ENCODE measurements at places on chromosomes 16 and 17.

- no peak overlapping the region for H3K27ac ChIP-seq
- no peaks in the 10 kb centered on the region for H3K36me3 ChIP-seq
- no peak for DNase-seq
- no peaks in the 10 kb centered on the region for H3K4me1 ChIP-seq
Measured at GRCh38 chr17:17425591-17425990, 51.2 kb upstream of the MED9 start.

- H3K4me1 ChIP-seq = peaks cover 33% of the 10 kb centered on the region
- H3K36me3 ChIP-seq = no peaks in the 10 kb centered on the region
- peak overlapping the region; percentile 55 for H3K27ac ChIP-seq
- no peak for DNase-seq
- H3K27me3 ChIP-seq = no peaks in the 10 kb centered on the region
Measured at GRCh38 chr17:77420804-77421629, 280.2 kb downstream of the SEC14L1 start.

DNA sequence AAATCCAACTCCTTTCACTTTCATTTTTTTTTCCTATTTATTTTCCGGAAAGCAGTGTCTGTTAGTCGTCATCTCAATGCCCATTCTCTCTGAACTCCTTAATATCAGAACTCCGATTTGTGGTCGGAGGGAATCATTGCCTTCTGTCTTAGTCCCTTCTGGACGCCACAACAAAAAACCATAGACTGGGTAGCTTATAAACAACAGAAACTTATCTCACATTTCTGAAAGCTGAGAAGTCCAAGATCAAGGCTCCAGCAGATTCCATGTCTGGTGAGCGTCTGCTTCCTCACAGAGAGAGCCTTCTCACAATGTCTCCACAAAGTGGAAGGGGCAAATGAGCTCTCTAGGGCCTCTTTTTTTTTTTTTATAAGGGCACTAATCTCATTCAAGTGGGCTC is 296.6 kb upstream of the CDH11 start:
- H3K27ac ChIP-seq = no peak overlapping the region
- H3K4me1 ChIP-seq = no peaks in the 10 kb centered on the region
- no peak overlapping the region for H3K4me3 ChIP-seq
- H3K27me3 ChIP-seq = no peaks in the 10 kb centered on the region
- H3K36me3 ChIP-seq = no peaks in the 10 kb centered on the region

DNA sequence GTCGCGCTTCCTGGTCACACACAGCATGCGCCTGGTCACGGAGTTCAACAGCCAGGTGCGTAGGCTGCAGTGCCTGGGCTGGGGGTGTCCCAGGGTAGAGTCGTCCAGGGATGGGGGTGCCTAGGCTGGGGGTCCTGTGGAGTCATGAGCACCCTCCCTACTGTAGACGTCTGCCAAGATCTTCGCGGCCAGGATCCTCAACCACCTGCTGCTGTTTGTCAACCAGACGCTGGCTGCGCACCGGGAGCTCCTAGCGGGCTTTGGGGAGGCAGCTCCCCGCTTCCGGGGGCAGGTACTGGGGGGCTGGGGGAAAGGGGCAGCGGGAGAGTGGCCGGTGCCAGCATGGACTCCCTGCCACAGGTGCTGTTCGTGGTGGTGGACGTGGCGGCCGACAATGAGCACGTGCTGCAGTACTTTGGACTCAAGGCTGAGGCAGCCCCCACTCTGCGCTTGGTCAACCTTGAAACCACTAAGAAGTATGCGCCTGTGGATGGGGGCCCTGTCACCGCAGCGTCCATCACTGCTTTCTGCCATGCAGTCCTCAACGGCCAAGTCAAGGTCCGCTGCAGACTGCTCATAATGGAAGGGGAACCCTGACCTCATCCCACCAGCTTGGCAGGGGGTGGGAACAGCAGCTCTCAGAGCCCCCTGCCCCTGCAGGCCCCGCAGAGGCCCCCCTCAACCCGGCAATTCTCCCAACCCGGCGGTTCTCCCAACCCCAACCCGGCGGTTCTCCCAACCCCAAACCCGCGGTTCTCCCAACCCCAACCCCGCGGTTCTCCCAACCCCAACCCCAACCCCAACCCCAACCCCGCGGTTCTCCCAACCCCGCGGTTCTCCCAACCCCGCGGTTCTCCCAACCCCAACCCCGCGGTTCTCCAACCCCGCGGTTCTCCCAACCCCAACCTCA is 2.4 kb downstream of the PDIA2 start:
- H3K27me3 ChIP-seq = peaks cover 2% of the 10 kb centered on the region
- H3K36me3 ChIP-seq = peaks cover 26% of the 10 kb centered on the region
- H3K4me3 ChIP-seq = no peak overlapping the region
- no peak for DNase-seq
- no peak overlapping the region for H3K27ac ChIP-seq

GRCh38 chr16:68382296-68382718 is 66.0 kb downstream of the SMPD3 start:
- H3K4me1 ChIP-seq = peaks cover 63% of the 10 kb centered on the region
- DNase-seq = no peak
- H3K27me3 ChIP-seq = no peaks in the 10 kb centered on the region
- peak overlapping the region; percentile 20 for H3K4me3 ChIP-seq

- H3K4me1 ChIP-seq = no peaks in the 10 kb centered on the region
- peaks cover 11% of the 10 kb centered on the region for H3K27me3 ChIP-seq
- no peak overlapping the region for H3K27ac ChIP-seq
- H3K36me3 ChIP-seq = no peaks in the 10 kb centered on the region
Measured at GRCh38 chr17:57186226-57187019, 69.9 kb upstream of the MSI2 start.

- H3K4me1 ChIP-seq = peaks cover 58% of the 10 kb centered on the region
- H3K36me3 ChIP-seq = peaks cover 87% of the 10 kb centered on the region
- H3K27ac ChIP-seq = peak overlapping the region; percentile 89
- no peaks in the 10 kb centered on the region for H3K27me3 ChIP-seq
Measured at GRCh38 chr16:18788828-18789514, 1.2 kb downstream of the RPS15A start.

DNA sequence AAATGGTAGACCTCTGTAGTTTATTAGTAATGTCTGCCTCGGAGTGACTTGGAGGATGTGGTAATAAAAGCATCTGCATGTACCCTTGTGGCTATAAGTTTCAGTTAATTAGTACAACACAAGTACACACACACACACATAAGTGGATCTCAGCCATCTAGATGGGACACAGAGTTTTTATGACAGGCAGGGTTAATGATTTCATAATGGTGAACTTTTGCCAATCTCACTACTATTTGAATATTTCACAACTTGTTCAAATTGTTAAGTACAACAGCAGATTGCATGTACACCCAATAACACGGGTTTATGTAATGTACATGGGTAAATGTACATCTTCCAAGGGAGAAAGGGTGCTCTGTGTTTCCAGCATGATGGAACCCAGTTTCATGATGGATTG is 511.3 kb upstream of the HSBP1 start:
- H3K27ac ChIP-seq = no peak overlapping the region
- H3K36me3 ChIP-seq = no peaks in the 10 kb centered on the region
- H3K4me3 ChIP-seq = no peak overlapping the region
- DNase-seq = no peak
- no peaks in the 10 kb centered on the region for H3K4me1 ChIP-seq
- peaks cover 6% of the 10 kb centered on the region for H3K27me3 ChIP-seq

GRCh38 chr16:84714028-84714427 is 14.2 kb downstream of the USP10 start:
- no peak overlapping the region for H3K27ac ChIP-seq
- H3K4me1 ChIP-seq = peaks cover 79% of the 10 kb centered on the region

GRCh38 chr17:18144855-18145254 is 36.3 kb downstream of the MYO15A start:
- H3K27me3 ChIP-seq = peaks cover 4% of the 10 kb centered on the region
- no peak overlapping the region for H3K27ac ChIP-seq
- H3K4me1 ChIP-seq = peaks cover 4% of the 10 kb centered on the region
- DNase-seq = no peak
- no peak overlapping the region for H3K4me3 ChIP-seq

DNA sequence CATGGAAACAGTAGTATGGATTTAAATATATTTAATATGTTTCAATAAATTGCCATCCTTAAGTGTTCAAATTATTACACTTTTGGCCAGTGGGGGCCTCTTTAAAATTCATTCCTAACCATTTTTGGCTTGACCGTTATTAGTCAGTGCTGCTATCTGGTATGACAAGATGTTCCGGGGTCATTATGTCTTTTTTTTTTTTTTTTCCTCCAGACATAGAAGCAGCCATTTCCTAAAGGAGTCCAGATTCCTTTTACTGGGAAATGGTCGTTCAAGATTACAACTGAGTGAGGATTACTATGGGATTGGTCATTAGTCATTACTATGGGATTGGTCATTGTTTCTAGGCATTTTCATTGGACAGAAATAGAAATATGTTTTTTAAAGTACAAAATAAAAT is 53.4 kb downstream of the NF1 start:
- no peaks in the 10 kb centered on the region for H3K27me3 ChIP-seq
- DNase-seq = no peak
- H3K4me3 ChIP-seq = no peak overlapping the region
- no peak overlapping the region for H3K27ac ChIP-seq
- H3K36me3 ChIP-seq = peaks cover 3% of the 10 kb centered on the region

- H3K36me3 ChIP-seq = no peaks in the 10 kb centered on the region
- H3K4me1 ChIP-seq = no peaks in the 10 kb centered on the region
Measured at GRCh38 chr16:55179852-55180585, 144.0 kb upstream of the IRX6 start.

- H3K27ac ChIP-seq = no peak overlapping the region
- H3K27me3 ChIP-seq = no peaks in the 10 kb centered on the region
- H3K4me3 ChIP-seq = no peak overlapping the region
- H3K36me3 ChIP-seq = peaks cover 51% of the 10 kb centered on the region
- peak; percentile 30 for DNase-seq
- H3K4me1 ChIP-seq = peaks cover 2% of the 10 kb centered on the region
Measured at GRCh38 chr17:1055751-1056645, 59.1 kb downstream of the TIMM22 start.

- no peaks in the 10 kb centered on the region for H3K36me3 ChIP-seq
- no peak overlapping the region for H3K27ac ChIP-seq
- H3K27me3 ChIP-seq = peaks cover 42% of the 10 kb centered on the region
- H3K4me1 ChIP-seq = no peaks in the 10 kb centered on the region
- no peak for DNase-seq
Measured at GRCh38 chr16:82628088-82628423, 1.3 kb downstream of the CDH13 start.

GRCh38 chr17:69245617-69246016 is 17.0 kb upstream of the ABCA10 start:
- H3K27me3 ChIP-seq = no peaks in the 10 kb centered on the region
- no peak for DNase-seq
- H3K36me3 ChIP-seq = no peaks in the 10 kb centered on the region
- no peaks in the 10 kb centered on the region for H3K4me1 ChIP-seq
- H3K4me3 ChIP-seq = no peak overlapping the region

DNA sequence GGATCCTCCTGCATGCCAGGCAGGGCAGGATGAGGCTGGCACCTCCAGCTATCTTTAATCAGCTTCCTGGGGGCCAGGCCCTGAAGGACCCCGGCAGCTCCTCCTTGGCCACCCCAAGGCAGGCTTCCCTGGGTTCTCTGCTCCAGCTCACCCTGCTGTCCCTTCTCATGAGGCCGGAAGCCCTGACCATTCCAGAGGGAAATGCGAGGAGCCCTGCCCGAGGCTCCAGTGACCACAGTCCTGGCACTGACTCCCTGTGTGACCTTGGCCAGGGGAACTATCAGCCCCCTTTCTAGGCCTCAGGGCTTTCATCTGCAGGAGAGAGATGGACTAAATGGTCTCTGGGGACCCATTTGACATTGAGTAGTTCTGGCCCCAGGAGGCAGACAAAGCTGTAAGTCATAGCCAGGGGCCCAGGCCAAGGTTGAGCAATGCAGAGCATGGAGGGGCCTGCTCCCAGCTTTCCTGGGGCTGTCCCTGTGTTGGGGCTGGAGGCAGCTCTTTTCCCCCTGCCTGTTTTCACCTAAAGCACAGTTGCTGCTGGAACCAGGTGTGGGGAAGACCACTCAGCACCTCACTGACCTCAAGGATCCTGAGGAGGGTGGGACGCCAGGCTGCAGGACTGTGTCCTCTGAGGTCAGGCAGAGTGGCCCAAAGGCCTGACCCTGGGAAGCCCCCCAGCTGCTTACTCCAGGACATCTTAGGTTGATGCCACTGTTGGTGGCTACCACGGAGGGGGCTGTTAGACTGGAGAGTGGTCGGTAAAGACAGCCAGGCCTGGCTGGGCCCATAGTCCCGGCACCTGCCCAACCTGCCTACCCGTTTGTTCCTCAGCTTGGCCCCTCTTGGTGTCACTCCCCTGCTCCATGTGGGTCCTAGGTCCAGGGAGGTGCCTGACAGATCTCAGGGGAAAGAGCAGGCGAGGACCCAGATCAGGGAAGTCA is 8.1 kb downstream of the KCNH6 start:
- H3K4me3 ChIP-seq = no peak overlapping the region
- no peak for DNase-seq
- peaks cover 21% of the 10 kb centered on the region for H3K27me3 ChIP-seq
- H3K4me1 ChIP-seq = no peaks in the 10 kb centered on the region

DNA sequence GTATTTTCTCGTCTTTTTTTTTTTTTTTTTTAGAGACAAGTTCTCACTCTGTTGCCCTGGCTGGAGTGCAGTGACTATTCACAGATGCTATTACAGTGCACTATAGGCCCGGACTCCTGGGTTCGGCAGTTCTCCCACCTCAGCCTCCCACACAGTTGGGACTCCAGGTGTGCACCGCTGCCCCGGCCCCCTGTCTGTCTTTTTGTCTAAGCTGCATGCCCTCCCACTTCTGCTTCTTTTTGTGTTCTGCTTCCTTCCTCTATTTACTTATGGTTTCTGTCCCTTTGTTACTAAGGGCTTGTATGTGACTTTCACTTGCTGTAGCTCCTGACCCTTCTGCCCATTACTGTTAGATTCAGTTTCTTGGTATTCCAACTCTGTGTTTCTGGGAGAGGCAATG is 20.5 kb downstream of the SLC7A6 start:
- peaks cover 48% of the 10 kb centered on the region for H3K36me3 ChIP-seq
- peak; percentile 42 for DNase-seq
- peak overlapping the region; percentile 76 for H3K4me3 ChIP-seq

DNA sequence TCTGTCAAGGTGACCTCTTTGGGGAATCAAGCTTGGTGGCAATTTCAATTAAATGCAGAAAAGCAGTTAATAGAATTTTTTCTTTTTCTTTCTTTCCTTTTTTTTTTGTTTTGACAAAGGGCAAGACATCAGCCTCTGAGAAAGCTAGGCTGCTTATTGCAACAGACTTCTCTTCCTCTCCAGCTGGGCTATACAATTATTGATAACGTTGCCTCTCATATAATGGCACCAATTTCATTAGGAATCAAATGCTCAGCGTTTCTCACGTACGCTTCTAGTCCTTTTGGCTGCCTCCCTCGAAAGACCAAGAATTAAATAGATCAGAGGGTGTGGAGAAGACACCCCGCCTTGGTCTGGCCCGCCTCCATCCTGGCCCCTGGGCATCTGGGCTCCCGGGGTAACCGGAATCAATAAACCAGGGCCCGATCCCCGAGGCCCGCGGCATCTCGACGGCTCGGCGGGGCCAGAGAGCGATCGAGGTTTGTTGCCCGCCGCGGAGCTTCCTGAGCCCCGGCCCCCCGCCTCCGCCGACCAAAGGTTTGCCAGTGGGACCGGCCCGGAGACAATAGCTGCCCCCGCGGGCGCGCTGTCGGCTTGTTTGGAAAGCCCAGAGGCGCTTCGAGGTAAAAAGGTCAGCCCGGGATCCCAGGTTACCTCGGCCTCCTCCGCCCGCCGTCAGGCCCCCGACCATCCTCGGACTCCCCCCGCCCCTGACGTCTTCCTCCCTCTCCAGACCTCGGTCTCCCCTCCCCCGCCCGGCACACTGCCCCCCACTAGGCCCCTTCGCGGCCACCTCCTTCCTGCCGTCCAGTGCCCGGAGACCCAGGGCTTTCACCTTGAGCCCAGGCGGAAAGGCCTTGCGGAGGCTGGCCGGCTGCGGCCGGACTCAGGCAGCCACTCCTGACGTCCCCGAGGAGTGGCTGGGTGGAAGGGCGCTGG is 3.9 kb downstream of the HOXB1 start:
- no peak overlapping the region for H3K27ac ChIP-seq
- peaks cover 57% of the 10 kb centered on the region for H3K27me3 ChIP-seq
- H3K4me1 ChIP-seq = no peaks in the 10 kb centered on the region

- H3K27me3 ChIP-seq = no peaks in the 10 kb centered on the region
- DNase-seq = peak; percentile 48
- H3K27ac ChIP-seq = no peak overlapping the region
- no peak overlapping the region for H3K4me3 ChIP-seq
Measured at GRCh38 chr17:64938925-64939474, 19.7 kb upstream of the LRRC37A3 start.

All from activated B cell treated with CpG ODN at 0.5 μM for 24 hours (primary cell).